RPMI7951 (cell line): ENCODE measurements at places on chromosomes 2 and 18. TPM values are rescaled to one million over a fixed set of nuclear protein-coding genes. Genes with fewer than 3 reads are reported as not detected.

- no peak for DNase-seq
Observed at GRCh38 chr2:148524519-148524919, 120.0 kb upstream of the EPC2 start.

- no peak for DNase-seq
Observed at GRCh38 chr2:3065928-3066327, 311.7 kb downstream of the EIPR1 start.

DNA sequence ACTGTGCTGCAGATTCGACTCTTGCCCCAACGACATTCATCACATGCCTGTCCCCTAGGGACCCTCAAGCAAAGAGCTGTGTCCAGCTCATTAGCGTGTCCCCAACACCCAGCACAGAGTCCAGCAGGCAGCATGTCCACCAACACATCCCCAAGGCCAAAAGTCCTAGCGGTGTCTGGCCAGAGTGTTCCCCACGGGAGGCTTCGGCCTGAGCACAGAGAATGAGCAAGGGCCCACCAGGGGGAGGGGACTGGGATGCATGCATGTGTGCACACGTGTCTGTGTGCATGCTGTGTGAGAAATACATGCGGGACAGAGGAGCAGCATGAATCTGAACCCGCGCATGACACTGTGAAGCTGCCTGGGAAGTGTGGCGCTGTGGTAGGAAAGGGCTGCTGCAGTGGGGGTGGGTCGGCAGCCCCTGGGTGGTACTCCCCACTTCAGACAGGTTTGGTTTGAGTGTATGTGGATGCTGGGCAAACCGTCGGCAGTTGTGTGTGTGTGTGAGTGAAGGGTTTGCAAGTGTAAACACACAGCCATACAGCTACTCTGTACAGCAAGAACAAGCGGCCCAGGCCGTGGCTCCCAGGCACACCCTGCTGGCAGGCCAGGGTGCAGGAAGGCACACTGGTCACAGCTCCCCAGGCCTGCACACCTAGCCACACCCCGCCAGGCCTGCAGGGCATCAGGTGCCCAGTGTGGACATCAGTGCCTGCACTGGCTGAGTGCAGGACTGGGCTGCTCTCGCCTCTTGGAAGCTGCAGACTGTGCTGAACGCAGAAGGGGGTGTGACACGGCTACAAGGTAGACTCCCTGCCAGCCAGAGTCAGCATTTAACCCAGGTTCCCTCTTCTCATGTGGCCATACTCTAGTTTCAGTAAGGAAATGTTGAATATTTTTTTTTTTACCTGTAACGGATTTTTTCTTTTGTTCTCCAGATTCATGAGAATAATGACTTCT lies 19.5 kb upstream of the HES6 start:
- DNase-seq, result no peak

- DNase-seq, result peak; percentile 29
Observed at GRCh38 chr2:70532244-70532935, 21.2 kb downstream of the TGFA start.

GRCh38 chr2:52036024-52036423 lies 1004.1 kb upstream of the NRXN1 start:
- DNase-seq, result no peak

DNA sequence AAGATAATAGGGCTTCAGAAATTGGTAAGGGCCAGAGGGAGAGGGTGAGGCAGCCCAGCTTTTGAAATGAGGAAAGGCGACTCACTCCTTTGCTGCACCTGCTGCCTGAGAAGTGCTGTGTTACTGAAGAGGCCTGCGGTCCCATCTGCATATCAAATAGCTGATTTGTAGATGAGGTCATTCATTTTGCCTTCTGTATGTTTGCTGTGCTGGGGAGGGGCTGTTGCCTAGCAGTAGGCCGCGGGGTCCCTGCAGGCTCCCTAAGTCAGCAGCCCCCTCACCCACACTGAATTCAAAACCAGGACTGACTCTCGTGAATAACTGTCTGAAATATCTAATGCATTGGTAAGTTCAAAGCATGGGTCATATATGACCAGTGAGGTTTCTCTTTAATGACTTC lies 377.2 kb downstream of the SOX11 start:
- DNase-seq, result no peak

- no peak for DNase-seq
Observed at GRCh38 chr18:44686156-44686555, 5.5 kb downstream of the SETBP1 start.

- DNase-seq, result no peak
Observed at GRCh38 chr18:75880266-75880665, 452.8 kb upstream of the SMIM21 start.

DNA sequence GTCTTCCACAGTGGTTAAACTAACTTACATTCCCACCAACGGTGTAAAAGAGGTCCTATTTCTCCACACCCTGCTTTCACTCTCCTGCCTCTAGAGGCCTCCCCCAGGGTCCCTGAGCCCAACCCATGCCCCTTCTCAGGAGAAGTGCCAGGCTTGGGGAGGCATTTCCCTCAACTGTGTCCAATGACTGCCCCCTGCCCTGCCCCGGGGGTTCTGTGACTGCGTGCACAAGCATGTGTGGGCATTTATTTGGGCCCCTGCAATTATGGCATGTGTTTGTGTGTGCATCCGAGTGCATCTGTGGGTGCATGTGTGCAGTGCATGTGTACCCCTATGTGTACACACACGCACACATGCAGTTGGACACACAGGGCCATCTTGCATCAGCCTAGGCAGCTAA lies 57.3 kb downstream of the INHBB start:
- DNase-seq, result no peak

GRCh38 chr18:40060562-40060961 lies 1894.5 kb upstream of the PIK3C3 start:
- DNase-seq, result no peak

DNA sequence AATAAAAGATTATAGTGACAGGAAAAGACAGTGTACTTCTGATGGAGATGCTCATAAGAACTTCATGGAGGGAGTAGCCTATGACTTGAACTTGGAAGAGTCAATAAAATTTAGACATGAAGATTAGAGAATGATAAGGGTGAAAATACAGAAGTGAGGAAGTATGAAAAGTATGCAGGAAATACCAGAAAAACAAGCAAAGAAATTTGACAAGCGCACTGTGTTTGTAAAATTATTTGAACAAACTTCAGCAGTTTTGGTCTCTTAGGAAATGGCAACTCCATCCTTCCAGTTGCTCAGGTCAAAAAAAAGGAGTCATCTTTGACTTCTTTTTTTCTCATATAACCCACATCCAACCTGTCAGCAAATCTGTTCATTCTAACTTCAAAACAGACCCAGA lies 864.0 kb upstream of the ZEB2 start:
- no peak for DNase-seq

GRCh38 chr2:233262562-233262961 lies 11.1 kb downstream of the ATG16L1 start:
- no peak for DNase-seq

DNA sequence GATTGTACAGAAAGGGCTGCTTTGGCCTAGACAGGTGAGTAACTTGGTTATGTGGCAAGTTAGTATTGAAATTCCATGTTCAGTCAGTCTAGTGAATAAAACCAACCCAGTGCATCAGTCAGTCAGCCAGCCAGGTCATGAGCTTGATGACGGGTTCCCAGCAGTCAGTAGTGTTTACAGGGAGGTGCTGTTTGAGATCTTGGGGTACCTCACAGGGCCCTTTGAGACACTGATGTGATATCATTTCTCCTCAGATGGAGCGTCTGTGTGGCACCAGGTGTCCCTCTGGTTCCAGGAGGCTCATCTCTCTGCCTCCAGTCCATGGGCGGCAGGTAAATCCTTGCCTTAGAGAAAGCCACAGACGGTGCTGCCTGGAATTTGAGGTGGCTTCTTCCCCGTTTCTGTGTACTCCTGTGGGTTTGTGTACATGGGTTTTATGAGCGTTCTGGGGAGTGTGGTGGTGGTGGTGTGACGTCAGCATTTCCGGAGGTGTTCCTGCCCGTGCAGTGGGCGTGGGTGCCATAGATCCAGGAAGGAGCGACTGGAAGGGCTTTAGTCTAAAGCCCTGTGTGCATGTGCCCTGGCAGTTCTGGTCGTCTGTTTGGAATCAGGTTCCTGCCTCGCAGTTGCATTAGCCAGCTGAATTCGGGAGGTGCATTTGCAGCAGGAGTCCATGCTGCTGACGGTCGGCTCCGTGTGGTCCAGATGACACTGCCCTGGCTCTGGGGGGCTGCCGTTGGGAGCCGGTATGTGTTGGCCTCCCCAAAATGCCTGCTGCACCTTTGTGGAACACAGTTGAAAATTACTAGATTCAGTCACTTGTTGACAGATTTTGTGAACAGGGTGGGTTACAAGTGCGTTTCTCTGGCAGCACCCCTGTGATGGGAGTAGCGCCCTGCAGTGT lies 2.1 kb downstream of the CTDP1 start:
- DNase-seq, result no peak

- DNase-seq, result peak; percentile 16
Observed at GRCh38 chr2:108855194-108855593, 68.6 kb downstream of the CCDC138 start.

C1GALT1C1L gene
- 6.4 and 7.0 TPM in 2 replicates for total RNA-seq

GPC1 gene
- 13.9 and 24.1 TPM in 2 replicates for total RNA-seq

LONRF2 gene
- total RNA-seq, result 0.68 and 0.84 TPM in 2 replicates

TRABD2A gene
- 5.3 and 7.1 TPM in 2 replicates for total RNA-seq

LRRC30 gene
- total RNA-seq, result not detected in 2 replicates

FOSL2 gene
- 44.5 and 44.8 TPM in 2 replicates for total RNA-seq

C2orf42 gene
- total RNA-seq, result 15.3 and 26.5 TPM in 2 replicates

ABCG8 gene
- total RNA-seq, result not detected in 2 replicates

TMEM163 gene
- total RNA-seq, result 10.3 and 10.7 TPM in 2 replicates

HMSD gene
- not detected in 2 replicates for total RNA-seq

SOX11 gene
- under 0.01 TPM in 1 of 2 replicates, not detected in the other for total RNA-seq

UCN gene
- total RNA-seq, result 0.48 and 2.1 TPM in 2 replicates

WNT10A gene
- total RNA-seq, result 0.72 and 1.4 TPM in 2 replicates
